ENCODE measurements at places on chromosomes 4 and X.

- DNase-seq: no peak
Observed at GRCh38 chr4:10030972-10031667, 9.8 kb upstream of the SLC2A9 start.

GRCh38 chrX:81615979-81616378 is 414.1 kb downstream of the SH3BGRL start:
- no peak for DNase-seq

GRCh38 chr4:174575436-174575835 is 53.1 kb upstream of the HPGD start:
- no peak for DNase-seq

GRCh38 chrX:21756785-21757529 is 959 bp downstream of the SMPX start:
- DNase-seq: no peak

DNA sequence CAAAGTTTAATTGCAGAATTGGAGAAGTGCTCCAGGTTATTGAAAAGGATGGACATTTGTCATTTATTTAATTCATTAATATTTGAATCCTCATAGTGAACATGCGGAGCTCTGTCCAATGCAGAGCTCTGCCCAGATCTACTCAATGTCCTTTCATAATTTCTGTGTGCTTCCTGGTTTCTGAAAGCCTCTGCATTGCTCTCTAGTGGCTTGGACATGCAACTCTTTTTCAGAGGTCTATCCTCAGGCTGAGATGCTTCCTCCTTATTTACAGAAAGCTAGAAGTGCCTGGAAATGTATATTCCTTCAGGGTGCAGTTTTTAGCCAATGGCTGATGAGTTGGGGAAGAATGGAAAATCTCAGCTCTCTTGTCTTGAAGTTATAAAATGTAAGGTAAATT is 786.1 kb upstream of the AADAT start:
- DNase-seq: no peak

- no peak for DNase-seq
Observed at GRCh38 chr4:26073886-26074560, 160.0 kb downstream of the SMIM20 start.

GRCh38 chr4:40887764-40888131 is 138.0 kb downstream of the NSUN7 start:
- DNase-seq: no peak

DNA sequence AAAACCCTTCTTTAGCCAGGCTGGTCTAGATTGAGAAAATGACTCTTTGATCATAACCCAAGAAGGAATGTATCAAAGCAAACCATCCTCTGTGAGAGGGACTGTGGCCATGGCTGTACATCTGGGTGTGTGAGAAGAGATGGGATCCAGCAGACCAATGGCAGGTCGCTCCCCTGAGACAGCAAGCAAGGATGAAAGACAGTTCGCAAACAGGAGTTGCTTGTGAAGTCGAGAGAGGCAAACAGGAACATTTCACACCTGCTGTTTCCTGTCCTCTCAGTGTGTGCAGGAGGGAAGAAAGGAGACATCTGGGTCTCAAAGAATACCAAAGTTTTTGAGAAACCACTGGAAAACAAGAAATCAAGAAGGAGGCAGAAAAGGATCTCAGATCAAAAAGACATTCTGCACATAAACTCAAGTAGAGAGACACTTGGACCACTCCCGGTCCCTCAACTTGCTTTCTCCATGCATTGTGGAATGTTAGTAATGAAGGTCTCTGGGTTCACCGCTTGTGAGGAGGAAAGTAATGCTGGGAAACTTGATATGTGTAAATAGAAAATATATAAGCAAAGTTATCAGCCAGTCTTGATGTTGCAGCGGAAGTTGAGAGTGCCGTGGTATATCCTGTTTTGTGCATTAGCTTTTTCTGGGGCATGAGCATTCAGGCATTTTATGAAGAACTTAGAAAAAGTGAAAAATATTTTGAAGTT is 327.5 kb downstream of the BMPR1B start:
- no peak for DNase-seq

- DNase-seq: peak; percentile 75
Observed at GRCh38 chr4:76896614-76897535, 1.1 kb downstream of the SOWAHB start.

GRCh38 chrX:74230094-74230493 is 73.9 kb upstream of the ZCCHC13 start:
- no peak for DNase-seq

DNA sequence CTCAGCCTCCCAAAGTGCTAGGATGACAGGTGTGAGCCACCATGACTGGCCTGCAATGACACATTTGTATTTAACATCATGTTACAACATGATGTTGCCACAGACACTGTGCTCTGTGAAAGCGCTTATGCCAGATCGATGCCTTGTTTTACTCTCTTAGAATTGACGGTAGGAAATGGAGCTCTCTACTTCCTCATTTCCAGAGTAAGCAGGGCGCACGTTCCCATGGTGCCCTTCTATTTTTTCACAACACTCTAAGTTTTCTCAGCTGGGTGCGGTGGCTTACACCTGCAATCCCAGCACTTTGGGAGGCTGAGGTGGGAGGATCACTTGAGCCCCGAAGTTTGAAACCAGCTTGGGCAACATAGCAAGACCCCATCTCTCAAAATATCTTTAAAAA is 60.7 kb upstream of the DHRSX start:
- no peak for DNase-seq
